ENCODE measurements at places on chromosomes 12 and 14.
A peak's percentile ranks its signal among the peaks of the same experiment; 100 is the strongest.

DNA sequence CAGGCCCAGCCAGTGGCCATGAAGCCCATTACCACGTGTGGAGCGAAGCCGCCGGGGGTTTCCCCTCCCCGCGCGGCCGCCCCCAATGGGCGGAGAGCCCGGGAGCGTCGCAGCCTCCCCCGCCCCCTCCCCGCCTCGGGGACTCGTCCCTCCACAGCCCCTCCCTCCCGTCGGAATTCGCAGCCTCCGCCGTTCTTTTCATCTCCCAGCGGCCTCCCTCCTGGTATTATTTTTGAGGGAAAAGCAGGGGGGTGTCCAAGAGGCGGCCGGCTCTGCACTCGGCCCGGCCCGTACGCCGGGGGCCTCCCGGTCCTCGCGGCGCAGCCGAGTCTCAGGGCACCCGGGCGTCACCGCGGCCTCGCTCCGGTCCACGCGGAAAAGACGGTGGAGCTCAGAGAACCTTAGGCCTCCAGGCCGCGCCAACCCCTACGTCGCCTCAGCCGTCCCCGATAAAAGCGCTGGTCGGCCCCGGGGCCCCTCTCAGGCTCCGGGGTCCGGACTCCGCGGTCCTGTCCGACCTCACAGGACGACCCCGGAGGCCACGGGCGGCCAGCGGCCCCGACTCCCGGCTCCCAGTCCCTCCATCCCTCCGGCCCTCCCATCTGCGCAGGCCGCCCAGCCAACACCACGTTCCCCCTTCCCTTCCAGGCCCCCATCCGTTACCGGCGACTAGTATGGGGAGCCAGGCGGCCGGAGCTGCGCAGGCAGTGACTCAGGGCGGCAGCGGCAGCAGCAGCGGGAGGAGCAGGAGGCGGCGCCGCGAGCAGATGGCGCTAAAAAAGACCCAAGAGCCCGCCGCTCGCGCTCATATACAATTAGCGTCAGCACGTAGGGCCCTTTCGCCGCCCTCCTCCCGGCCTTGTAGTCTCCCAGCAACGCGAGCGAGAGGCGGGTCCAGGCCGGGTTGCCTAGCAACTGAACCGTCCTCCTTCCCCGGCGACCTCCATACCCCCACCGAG lies at the start of gene NAP1L1:
Gene NAP1L1 (minus strand): TSS at position 782 of the 959 bp plus-strand sequence. CDS start 10,466 bp downstream, outside the sequence.
- DNase-seq, result peak; percentile 94

- peak; percentile 32 for DNase-seq
These were observed 146.6 kb downstream of the STXBP6 start for GRCh38 chr14:24903337-24903736.

GRCh38 chr14:60656686-60657455 lies 7.6 kb upstream of the SIX1 start:
- DNase-seq, result no peak

- DNase-seq, result no peak
These were observed 110.5 kb downstream of the SCARB1 start for GRCh38 chr12:124753228-124753591.

DNA sequence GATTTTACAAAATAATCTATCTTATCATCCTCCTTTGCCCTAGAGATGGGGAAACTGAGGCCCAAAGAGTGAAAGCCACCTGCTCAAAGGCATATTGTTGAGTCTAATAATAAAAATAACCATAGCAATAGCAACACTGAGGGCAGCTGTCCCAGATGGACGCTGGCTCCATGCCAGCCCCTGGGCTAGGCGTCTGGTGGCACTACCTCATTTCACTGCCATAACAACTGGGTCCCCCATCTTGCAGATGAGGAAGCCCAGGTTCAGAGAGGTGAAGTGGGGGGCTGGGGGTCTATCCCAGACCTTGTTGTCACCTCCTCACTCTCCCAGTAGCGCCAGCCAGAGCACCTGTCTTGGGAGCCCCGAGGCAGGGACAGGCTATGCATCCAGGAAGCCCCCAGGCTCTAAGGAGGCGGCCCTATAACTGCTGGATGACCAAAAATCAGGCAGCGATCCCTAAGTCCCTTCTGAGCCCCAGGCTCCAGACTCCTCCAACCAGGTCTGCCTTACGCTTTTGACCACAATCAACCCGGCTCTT lies 12.8 kb downstream of the BDKRB2 start:
- DNase-seq, result no peak

GRCh38 chr12:69196302-69197288 lies 42.8 kb upstream of the CPSF6 start:
- DNase-seq, result no peak

DNA sequence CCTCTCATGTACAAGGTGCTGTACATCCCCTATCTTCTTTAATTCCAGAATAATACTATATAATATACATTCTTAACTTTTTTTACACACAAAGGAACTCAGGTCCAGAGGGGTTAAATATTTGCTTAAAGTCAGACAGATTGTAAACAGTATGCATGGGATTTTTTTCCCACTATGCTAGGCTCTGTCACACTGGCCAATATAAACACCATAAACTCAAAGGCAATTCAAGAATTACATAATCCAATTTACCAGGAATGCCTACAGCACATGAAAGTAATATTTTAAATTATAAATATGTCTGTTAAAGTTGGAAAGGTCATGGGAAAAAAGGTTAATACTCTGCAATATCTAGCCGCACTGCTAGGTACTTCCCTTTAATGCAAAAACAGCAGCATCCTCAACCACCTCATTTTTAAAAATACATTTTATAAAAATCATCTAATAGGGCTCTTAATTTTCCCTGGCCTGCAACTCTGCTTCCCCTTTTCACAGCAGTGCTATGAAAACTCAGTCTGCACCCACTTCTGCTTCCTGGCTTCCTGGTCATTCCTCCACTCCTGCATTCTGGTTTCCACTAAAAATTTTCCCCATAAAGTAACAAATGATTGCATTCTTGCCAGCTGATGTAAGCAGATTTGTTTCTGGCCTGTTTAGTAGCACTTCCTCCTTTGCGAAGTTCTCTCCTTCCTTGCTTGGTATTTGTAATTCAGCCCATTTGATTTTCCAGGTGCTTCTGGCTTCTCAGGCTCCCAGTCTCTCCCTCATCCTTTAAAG lies 128.1 kb downstream of the ITPR2 start:
- no peak for DNase-seq

- DNase-seq, result peak; percentile 10
These were observed 20.5 kb downstream of the SARNP start for GRCh38 chr12:55797068-55797467.

DNA sequence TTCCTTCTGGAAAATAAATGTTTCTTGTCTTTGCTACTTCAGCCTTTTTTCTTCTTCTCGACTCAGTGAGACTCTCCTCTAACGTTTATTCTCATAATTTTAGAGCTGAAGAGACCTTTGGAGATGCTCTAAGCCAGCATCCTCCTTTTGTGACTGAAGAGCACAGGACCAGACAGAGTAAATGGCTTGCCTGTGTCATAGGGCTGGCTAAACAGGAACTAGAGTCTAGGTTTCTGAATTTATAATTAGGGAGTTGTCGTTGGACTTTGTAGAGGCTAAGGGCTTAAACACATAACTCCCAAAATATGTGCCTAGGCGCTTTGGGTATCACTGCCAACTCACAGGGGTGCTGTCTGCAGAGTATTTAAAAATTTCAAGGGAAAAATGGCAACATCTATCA lies 98.5 kb downstream of the FGD4 start:
- no peak for DNase-seq

- DNase-seq, result no peak
These were observed 2.7 kb downstream of the JDP2 start for GRCh38 chr14:75430526-75430925.

- no peak for DNase-seq
These were observed 98.9 kb downstream of the PCNX1 start for GRCh38 chr14:71006200-71006563.

GRCh38 chr12:79778802-79779448 lies 88.2 kb upstream of the PAWR start:
- no peak for DNase-seq

GRCh38 chr12:10221846-10222245 lies 9.2 kb downstream of the GABARAPL1 start:
- DNase-seq, result no peak

- no peak for DNase-seq
These were observed 50.3 kb downstream of the BEGAIN start for GRCh38 chr14:100536721-100537445.

GRCh38 chr14:102929241-102930137 lies 7.0 kb downstream of the AMN start:
- no peak for DNase-seq

DNA sequence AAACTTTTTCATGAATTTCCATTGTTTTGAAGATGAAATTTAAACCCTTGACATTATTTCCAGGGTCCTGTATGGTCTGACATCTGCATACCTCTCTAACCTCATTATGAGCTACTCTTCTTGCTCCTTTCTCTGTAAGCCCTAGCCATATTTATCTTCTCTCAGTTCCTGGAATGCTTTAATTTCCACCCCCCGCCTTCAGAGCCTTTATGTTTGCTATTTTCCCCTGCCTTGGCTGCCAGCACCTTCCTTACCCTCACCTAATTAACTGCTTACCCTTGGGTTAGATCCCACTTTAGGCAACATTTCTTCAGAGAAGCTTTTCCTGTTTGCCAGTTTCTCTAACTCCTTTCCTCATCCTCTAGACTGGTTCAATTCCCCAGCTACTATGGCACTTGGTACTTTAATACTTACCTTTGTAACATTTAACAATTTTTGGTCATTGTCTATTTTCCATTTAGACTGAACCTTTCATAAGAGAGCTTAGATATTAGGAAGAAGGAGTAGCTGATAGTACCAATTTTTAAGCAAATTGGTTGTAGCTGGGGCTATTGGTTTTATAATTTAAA lies 6.0 kb downstream of the STYX start:
- no peak for DNase-seq

DNA sequence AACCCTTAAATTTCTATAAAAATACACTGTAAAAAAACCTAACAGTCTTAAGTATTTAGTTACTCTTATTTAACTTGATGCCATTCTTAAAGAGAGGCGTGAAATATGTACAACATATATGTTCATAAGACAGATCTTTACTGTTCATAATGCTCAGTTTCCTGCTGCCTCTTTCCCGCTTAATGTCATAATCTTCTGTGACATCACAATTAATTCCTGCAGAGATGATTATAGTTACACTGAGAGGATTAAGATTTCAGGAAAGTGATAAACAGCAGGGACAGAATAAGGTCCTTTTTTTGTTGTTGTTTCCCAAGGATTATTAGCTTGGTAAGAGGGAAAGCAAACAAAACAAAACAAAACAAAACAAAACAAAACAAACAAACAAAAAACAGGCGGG lies 801.4 kb downstream of the FLRT2 start:
- no peak for DNase-seq

DNA sequence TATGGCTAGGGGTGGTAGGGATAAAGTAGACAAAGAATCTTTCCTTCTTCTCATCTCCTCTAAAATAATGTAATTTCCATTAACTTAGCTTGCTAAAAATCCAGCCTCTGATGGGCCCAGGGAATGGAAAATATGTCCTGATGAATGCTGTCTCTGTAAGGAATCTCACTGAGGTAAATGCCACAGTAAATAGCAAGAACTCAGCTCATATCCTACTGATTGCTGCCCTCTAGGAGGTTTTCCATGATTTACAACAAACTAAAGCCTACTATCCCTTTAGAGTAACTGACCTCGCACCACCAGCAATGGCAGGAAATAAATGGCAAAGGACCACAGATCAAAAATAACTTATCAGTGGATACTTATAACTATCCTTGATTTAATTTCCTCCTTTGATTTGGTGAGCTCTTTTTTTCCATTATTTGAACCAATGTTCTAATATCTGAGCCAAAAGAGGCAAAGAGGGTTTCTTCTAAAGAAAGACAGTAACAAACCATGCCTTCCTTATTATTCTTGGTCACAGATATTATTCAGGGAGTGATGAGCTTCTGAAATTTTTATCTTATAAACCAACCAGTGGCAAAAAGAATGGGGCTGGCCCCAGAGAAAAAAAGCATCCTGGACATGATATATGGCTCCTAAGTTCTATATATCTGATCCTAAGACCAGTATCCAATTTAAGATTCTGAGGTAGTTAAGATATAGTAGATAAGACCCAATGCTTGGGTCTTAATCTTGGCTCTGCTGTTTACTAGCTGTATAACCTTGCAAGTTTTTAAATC lies 43.8 kb downstream of the SENP1 start:
- DNase-seq, result no peak

DNA sequence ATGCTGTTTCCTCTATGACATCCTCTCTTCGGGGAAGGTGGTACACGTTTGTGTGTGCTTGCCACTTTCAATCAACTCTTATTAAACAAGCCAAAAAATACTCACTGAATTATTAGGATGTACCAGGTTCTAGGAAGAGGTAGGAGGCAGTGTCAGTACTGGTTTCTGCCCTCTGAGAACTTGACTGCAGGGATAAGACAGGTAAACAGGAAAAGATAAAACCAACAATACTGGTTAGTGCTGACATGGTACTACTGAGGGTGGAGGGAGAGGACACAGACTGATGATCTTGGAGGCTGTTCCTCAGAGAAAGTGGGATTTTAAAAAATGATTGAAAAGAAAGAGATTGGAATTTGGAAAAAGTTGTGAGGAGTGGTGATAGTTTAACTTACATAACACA lies 295.2 kb upstream of the PWP1 start:
- no peak for DNase-seq

DNA sequence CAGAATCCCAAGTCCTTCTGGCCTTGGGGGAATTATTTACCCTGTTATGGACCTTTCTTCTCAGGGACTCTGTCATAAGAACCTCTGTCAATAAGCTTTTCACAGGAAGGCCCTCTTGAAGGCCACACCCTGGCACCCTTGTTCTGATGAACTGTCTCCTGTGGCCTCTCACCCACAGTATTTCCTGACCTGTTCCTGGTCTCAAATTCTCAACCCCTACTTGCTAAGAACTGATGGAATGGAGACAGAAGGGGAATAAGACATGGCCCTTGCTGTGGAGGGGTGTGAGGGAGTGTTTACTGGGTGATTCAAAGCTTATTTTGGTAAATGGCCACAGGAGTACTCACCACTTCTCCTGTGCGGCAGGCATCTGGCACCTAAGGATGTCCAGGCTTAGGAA lies 1082.9 kb downstream of the BCL11B start:
- DNase-seq, result no peak

DNA sequence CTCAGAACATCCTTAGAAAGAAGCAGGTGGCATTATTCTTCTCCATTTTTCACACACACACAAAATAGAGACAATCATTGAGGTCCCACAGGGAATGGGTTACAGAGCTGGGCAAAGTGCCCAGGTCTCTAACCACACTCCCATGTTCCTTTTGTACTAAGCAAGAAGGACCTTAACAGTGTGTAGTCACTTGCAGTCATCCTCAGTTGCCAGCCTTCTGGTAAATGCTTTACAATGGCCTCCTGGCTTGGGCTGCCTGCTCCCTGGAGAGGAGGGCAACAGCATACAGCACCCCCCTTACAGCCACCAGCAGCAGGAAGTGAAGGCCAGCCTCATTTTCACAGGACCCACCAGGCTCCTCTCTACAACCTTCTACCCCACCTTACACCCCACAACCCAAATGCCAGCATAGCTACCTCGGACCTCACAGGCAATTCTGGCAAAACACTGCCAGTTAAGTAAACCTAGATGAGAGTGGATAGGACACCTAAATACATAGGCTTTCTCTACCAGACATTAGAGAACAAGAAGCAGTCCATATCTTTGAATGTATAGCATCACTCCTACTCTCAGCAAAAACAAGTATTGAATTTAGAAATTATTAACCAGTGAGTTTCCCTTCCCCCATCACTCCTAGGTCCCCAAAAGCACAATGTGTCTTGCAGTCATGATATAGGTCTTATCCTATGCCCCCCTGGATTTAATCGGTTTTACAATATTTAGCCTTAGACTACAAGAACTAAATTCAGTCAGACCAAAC lies 88.1 kb downstream of the PPP2R5E start:
- DNase-seq, result no peak
